Astrocyte (in vitro differentiated cells and primary cell): ENCODE measurements at places on chromosomes 16 and 17.

DNA sequence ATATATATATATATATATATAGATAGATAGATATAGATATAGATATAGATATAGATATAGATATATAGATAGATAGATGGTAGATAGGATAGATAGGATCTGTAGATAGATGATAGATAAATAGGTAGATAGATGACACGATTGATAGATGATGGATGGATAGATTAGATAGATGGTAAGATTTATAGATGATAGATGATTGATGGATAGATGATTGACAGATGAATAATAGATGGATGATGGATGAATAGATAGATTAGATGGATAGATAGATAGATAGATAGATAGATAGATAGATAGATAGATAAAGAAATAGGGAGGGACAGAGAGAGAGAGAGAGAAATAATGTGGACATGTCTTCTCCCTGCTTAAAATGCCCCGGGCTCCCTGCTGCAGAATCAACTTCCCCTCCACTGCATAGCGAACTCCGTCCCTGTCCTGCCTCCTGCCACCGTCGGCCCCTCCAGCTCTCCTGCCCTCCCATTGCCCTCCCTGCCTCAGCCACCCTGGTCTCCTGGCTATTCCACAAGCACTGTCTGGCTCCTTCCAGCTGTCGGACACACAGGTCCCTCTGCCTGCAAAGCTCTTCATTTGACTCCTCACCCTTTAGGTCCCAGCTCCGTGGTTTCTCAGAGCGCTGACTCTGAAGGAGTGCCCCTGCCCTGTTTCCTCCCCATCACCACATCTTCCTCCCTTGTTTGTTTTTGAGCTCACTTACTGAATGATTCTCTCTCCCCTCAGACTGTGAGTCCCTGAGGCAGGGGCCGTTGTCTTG is 254.0 kb downstream of the KATNIP start:
- DNase-seq, result no peak

DNA sequence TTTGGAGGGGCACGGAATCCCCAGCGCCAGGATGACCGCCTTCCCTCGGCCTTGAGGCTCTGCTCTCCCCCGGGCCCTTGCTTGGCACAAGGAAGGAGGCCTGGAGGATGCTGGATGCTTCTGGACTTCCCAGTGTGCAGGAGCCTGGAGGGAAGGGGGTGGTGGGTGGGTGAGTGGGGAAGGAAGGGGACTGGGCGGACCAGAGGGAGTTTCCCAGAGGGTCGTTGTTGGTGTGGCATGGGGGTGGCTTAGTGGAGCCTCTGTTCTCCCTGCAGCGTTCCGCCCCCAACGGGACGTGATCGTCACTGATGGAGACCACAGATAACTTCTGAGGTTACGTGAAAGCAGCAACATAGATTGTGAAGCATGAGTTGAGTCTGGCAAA is 140.0 kb downstream of the IRF8 start:
- no peak for DNase-seq

GRCh38 chr17:39751016-39751543 is 13.3 kb downstream of the GRB7 start:
- DNase-seq, result no peak

DNA sequence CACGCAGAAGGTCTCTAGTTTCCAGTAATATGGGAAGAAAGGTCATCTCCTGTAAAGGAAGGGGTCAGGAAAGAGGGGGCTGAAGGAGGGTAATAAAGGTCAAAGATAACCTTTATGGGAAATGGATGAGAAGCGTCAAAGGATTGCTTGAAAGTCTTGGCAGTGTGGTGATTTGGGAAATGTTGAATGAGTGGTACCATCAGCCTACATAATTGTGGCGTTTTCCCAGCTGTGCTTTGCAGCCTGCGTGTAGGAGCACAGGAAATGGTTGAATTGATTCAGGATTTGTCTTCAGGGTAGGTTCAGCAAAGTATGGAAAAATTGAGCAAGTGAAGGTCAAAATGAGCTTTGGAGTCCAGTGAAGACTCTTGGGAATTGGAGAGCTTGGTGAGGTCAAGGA is 115.8 kb upstream of the NOL11 start:
- no peak for DNase-seq

DNA sequence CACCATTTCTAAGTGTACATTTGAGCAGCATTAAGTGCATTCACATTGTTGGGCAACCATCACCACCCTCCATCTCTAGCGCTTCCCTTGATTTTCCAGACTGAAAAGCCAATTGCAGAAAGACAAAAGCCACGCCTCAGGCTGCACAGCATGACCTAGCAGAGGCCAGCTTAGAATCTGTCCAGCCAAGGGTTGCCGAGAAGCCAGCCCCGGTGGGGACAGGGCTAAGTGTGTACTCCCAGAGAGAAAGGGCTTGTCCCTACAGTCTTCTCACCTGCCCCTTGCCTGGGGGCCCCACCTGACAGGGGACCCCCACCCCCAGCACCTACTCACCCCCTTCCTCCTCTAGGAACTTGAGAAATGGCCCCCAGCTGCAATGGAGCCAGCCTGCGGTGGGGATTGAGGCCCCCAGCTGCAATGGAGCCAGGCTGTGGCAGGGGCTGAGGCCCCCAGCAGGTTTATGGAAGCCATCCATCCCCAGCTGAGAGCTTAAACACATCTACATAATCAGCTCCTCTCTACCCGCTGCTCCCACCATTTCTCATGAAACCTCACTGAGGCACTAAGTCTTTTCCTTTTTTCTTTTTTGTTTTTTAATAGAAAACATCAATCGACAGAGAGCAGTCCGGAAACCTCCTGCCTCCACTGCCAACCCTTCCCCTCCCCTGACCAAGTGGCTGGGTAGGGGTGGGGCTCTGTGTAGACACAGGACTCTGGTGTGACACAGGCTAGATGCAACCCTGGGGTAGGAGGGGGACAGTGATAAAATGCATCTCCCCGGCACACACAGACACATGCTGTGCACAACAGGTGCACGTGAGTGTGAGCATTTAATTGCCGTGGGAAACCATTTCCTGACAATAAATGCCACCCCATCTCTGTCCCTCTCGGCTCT is 77.9 kb downstream of the CCT6B start:
- no peak for DNase-seq

DNA sequence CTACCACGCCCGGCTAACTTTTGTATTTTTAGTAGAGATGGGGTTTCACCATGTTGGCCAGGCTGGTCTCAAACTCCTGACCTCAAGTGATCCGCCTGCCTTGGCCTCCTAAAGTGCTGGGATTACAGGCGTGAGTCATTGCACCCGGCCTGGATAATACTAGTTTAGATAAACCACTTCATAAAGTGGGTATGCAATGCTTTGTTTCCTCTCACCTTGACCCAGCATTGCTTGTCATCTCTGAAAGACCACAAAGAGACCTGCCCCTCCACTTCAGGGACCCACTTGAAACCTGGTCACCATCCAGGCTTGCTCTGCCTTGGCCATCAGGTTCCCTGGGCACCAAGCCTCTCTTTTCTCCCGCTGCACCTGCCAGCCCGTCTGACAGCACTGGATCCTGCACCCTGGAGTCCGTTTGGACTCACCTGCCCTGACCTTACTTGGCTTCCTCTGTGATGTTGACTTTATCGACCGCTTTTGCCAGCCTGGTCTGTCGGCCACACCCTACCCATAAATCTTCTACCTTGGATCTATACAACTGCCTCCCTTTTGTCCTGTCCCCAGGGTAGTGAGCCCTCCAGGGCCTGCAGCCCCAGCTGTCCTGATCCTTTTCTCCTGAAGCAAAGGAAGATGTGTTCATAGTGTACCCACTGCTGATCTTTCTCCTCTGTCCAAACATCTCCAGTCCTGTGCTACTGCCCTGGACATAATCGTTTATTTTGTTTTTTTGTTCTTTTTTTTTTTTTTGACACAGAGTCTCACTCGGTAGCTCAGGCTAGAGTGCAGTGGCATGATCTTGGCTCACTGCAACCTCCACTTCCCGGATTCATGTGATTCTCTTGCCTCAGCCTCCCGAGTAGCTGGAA is 12.7 kb upstream of the ZG16 start:
- no peak for DNase-seq

DNA sequence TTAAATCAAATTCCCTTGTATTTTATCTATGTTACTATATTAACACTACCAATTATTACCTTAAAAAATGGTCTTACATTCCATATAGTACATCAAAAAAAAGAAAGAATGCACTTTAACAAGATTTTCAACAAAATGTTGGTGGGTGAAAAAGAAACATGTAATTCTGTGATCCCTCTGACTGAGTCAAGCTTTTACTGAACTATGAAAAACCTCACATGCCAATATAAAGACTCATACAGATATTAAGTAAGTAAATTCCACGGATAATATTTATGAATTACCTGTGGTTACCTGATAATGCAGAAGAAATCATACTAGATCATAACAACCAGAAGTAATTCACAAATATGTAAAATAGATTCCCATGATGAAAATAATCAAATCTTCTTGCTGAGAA is 12.4 kb downstream of the COIL start:
- peak; percentile 14 for DNase-seq
